ENCODE measurements at places on chromosomes 2 and 18.

GRCh38 chr2:55856936-55857335 lies 66.6 kb downstream of the EFEMP1 start:
- DNase-seq: no peak

DNA sequence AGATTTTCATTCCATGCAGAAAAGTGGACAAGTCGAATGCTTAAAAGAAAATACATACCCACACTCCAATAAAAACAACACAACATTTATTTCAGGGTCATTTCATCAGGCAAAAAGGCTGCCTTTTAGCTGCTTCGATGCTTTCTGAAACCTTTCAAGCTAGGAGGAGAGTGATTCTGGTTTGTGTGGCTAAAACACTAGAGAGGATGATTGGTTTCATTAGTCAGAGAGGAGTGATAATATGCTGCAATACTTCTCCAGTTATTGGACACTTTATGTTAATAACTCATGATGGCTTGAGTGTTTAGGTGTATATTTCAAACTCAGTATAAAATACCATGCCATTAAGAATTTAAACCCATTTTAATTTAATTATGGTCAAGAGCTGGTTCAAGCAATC lies 614.0 kb downstream of the SLC4A3 start:
- no peak for DNase-seq

- no peak for DNase-seq
Observed at GRCh38 chr2:88187927-88188326, 17.8 kb downstream of the THNSL2 start.

DNA sequence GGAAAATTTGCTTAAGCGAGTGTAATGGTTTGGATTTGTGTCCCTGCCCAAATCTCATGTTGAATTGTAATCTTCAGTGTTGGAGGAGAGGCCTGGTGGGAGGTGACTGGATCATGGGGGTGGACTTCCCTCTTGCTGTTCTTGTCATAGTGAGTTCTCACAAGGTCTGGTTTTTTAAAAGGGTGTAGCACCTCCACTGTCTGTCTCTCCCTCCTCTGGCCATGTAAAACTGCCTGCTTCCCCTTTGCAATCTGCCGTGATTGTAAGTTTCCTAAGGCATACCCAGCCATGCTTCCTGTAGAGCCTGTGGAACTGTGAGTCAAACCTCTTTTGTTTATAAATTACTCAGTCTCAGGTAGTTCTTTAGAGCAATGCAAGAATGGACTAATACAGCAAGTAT lies 6.6 kb downstream of the YIPF4 start:
- DNase-seq: no peak

DNA sequence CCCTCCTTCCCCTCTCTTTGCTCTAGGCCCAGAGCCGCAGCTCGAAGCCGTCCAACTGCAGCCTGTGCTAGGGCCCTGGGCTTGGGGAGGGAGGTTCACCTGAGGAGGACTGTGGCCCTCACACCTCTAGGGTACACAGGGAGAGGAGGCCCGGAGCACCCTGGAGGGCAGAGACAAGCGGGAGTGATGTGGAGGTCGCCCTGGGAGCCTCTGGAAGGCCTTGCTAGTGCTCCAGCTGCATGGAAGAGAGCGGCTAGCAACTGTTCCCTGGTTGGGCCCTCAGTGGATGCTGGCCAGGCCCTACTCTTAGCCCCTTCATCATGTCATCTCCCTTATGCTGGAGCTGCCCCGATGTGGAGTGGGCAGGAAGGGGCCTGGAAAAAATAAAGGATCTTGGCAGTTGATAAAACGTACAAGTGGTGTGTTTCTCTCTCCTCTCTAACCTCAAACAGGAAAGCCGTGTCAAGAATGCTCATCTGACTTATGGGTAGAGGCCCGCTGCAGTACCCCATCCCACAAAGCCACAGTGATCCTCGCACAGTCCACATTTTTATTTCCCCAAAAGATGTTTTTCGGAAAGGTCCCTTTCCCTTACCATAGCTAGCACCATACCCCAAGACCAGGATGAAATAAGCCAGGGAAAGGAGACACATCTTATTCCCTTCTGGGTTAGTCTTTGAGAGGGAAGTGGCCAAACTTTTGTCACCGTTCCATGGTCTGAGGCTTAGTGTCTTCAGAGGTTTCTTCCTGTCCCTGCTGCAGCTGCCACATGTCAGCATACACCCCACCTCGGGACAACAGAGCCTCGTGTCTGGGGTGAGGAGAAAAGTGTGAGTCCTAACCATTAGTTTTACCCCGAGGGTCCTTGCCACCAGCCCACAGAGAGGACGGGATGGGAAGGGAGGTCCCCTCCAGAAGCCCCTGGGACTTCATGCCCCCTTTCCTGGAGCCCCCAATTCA lies 2.9 kb downstream of the ZFAND2B start:
- no peak for DNase-seq

- DNase-seq: no peak
Observed at GRCh38 chr18:55239740-55240139, 280.5 kb upstream of the CCDC68 start.

DNA sequence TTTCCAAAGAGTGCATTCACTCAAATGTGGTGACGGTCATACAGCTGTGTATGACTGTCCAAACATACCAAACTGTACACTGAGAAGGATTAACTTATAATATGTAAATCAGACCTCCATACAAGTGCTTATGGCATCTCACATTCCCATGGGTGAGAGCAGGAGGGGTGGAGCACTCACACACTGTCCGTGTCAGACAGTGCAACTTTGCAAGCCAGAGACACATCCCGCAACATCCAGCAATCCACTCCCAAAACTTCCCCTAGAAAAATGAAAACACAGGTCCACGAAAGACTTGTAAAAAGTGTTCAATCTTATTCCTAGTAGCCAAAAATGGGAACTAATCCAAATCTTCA lies 36.4 kb downstream of the FAM168B start:
- no peak for DNase-seq

GRCh38 chr2:58427572-58428095 lies 186.5 kb upstream of the FANCL start:
- DNase-seq: no peak

GRCh38 chr2:146837857-146838256 lies 1007.0 kb upstream of the ACVR2A start:
- no peak for DNase-seq

- no peak for DNase-seq
Observed at GRCh38 chr2:157181234-157181633, 76.3 kb upstream of the GALNT5 start.

DNA sequence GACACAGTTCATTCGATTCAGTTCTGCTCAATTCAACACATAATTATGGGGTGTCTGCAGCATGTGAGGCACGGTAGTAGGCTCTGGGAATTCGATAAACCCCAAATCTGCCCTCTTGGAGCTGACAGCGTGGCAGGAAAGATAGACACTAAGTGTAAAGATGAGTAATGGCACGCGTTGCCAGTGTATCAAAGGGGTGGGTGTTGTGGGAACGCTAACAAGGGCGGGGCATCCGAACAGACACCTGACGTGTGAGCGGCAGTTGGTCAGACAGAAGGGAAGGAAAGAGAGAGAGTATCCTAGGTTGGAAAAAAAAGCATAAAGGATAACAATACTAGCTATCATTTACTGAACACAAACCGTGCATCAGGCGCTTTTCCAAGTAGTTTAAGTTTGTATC lies 125.7 kb upstream of the HAAO start:
- DNase-seq: no peak

GRCh38 chr2:10267551-10268465 lies 34.9 kb upstream of the HPCAL1 start:
- no peak for DNase-seq

DNA sequence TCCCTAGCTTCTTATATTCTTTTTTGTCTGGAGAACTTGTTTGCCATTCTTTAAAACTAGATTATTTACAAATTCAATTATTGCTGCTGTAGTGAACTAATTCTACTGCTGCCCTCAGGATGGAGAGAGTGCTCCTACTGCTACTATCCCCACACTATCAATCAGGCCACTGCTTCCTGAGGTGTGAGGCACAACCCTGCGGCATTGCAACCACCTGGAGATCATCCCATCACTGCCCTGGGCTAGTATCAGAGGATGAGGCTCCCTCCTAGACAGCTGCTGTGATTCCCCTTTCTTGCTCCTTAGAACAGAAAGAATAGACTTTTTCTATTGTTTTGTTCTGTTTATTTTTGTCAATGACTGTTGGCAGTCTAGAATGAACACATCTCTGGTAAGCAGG lies 146.6 kb downstream of the CDH19 start:
- DNase-seq: no peak

- DNase-seq: no peak
Observed at GRCh38 chr2:12131975-12132374, 385.5 kb downstream of the LPIN1 start.

DNA sequence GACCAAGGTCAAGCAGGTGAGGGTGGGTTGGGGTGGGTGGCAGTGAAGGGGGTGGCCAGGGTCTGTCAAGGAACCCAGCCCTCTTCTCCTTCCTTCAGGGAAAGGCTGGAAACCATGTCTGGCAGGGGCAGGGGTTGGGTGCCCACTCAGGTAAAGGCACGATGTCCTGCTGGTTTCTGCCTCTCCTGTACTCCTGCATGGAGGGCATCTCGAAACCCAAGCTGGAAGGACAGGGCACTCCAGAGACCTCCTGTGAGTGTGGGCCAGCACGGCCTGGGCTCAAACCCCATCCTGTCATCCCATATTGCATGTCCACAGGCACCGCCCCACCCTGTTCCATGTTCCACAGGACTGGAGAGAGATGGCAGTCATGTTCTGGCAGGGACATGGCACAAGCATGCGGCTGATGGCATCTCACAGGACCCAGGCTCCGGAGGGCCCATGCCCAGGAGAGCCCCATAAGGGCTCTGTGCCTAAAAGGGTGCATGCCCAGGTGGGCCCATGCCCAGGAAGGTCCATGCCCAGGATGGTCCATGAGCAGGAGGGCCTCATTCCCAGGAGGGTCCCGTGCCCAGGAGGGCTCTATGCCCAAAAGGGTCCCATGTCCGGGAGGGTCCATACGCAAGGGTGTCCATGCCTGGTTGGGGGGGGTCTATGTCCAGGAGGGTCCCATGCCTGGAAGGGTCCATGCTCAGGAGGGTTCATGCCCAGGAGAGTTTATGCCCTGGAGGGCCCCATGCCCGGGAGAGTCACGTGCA lies 6.4 kb downstream of the GPR35 start:
- no peak for DNase-seq

DNA sequence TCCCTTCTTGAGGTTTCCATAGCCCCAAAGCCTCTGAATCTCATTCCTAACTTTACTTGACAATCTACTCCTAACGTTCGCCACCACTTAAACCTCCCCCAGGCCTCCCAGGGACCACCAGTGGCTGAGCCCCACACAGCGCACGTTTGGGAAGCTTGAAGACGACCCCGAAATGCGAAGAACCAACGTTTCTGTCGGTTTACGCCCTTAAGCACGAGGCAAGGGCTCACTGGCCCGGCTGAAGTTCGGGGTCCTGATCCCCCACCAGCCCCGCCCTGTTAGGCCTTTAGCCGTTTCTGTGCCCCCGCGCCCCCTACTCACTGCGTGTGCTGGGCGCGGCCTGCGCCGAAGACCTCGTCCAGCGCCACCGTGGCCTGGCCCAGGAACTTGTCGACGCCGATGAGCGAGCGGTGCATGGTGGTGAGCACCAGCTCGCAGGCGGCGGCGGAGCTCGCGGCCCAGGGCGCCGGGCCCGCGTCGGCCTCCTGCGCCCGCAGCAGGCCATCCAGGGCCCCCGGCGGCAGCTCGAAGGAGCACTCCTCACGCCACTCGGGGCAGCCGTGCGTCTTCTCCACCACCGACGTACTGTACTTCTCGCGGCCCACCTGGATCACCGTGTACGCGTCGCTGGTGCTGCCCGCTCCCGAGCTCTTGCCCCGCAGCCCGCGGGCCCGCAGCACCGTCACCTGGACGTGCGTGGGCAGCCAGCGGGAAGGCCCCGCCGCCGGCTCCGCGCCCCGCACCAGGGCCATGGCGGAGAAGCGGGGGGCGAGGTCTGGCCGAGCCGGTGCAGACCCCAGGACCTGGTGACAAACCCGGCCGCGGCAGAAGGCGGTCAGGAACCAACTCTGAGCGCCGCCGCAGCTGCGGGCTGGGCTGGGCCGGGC lies 479 bp downstream of the RAB11FIP5 start:
- DNase-seq: no peak

DNA sequence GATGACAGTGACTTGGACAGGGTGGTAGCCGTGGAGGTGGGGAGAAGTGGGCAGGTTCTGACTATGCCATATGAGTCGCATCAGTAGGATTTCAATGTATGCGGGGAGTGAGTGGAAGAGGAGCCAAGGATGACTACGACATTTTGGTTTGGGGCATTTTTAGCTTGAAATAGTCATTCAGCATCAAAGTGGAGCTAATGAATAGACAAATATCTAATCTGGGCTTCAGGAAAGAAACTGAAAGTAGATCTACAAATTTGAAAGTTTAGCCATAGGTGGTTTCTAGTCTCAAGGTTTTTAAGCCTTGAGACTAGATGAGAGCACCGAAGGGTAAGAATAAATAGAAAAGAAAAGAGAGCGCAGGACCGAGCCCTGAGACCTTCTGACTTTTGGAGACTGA lies 58.3 kb downstream of the FEZ2 start:
- DNase-seq: no peak

- peak; percentile 32 for DNase-seq
Observed at GRCh38 chr2:29012211-29012681, 31.1 kb downstream of the TOGARAM2 start.

GRCh38 chr2:222248818-222249217 lies 50.0 kb downstream of the PAX3 start:
- DNase-seq: no peak

DNA sequence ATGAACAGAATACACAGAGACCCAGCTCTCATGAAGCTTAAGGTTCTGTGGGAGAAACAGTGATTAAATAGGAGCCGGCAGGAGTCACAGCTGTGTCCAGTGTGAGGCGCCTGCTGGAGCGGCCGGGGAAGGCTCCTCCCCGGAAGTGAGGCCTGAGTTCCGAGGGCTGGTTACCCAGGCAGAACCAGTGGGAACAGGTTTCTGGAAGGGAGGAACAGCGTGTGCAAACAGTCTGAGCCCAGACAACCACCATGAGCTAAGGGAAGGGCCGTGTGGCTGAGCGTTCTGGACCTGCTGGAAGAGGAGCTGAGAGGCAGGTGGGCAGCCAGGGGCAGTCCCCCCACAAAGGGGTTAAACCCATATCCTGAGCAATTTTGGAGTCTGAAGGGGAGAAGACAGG lies 26.0 kb upstream of the NPAS2 start:
- DNase-seq: no peak

DNA sequence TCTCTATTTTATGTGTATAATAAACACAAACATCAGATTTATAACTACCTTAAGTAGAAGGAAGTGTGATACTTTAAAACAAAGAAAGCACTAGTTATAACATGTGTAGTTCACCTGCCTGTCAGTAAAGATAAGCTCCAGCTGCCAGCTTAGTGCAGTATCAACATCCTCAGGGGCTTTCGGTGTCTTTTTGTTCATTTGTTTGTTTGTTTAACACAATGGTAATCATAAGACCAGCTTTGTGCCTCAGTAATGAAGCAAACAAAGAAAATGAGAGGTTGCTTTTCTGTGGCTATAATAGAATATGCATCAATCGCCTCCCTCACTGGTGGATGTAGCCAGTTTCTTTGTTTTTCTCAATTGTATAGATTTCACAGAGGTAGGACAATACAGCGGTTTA lies 1499.0 kb upstream of the TMEFF2 start:
- no peak for DNase-seq

DNA sequence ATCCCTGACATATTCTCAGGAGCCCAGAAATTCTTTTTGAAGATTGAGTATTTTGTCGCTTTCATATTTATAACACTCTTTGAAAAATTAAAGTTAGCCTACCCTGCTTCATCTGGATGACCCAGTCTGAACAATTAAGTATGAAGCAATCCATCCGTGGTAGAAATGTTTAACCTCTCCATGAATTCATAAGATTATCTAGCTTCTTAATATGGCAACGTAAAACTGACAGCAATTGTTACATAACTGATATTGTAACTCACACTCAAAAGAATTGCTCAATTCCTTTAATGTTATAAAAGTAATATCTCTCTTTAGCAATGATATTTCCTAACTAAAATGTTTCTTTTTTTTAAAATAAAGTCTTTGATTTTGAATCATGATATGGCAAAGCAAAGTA lies 7.2 kb upstream of the ABCA12 start:
- DNase-seq: no peak
